ENCODE measurements at places on chromosomes 12 and 14. TPM values are rescaled to one million over a fixed set of nuclear protein-coding genes. Genes with fewer than 3 reads are reported as not detected.

The SERPINA5 gene
- total RNA-seq, result 0.26 TPM

The KCNMB4 gene
- 17.4 TPM for total RNA-seq

The CCDC198 gene
- not detected for total RNA-seq

The DLGAP5 gene
- total RNA-seq, result 12.8 TPM

The SLC6A13 gene
- total RNA-seq, result 0.90 TPM

The PLEKHD1 gene
- 0.80 TPM for total RNA-seq

The RASSF8 gene
- 87.2 TPM for total RNA-seq

The GARIN6 gene
- not detected for total RNA-seq

The ITGB7 gene
- 0.56 TPM for total RNA-seq

The CFAP54 gene
- total RNA-seq, result 2.5 TPM

The NRIP2 gene
- 0.13 TPM for total RNA-seq

The PMCH gene
- not detected for total RNA-seq

The SMOC1 gene
- total RNA-seq, result 0.38 TPM

The TRPV4 gene
- total RNA-seq, result 7.0 TPM

The MYO1H gene
- 4.4 TPM for total RNA-seq

The PLEKHG7 gene
- total RNA-seq, result not detected

The CLEC4E gene
- 1.2 TPM for total RNA-seq

The RNASE3 gene
- not detected for total RNA-seq

The GDF3 gene
- 77.7 TPM for total RNA-seq

The EML1 gene
- total RNA-seq, result 10.0 TPM

The TMTC1 gene
- 0.95 TPM for total RNA-seq

The PSMD9 gene
- 34.0 TPM for total RNA-seq

The DAO gene
- 0.41 TPM for total RNA-seq

The MBIP gene
- total RNA-seq, result 23.0 TPM

The PAX9 gene
- total RNA-seq, result not detected

The CLEC9A gene
- not detected for total RNA-seq

The GPRC5D gene
- not detected for total RNA-seq

The TEX52 gene
- total RNA-seq, result not detected
